RWPE1 (cell line): ENCODE measurements at places on chromosomes 7 and 10.

DNA sequence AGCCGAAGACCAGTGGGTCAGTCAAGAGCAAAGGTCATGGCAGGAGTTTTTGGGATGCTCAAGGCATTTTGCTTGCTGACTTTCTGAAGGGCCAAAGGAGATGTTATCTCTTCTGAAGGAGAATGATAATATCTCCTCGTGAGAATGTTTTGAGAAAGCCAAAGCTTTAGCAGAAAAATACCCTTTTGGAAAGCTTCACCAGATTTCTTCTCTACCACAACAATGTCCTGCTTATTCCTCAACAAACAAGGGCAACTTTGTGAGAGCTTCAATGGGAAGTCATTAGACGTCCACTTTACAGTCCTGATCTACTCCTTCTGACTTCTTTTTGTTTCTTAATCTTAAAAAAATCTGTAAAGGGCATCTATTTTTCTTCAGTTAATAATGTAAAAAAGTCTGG is 132.8 kb upstream of the DNAJB12 start:
- DNase-seq = no peak

- no peak for DNase-seq
Observed at GRCh38 chr7:36348256-36348655, 41.4 kb upstream of the ANLN start.

DNA sequence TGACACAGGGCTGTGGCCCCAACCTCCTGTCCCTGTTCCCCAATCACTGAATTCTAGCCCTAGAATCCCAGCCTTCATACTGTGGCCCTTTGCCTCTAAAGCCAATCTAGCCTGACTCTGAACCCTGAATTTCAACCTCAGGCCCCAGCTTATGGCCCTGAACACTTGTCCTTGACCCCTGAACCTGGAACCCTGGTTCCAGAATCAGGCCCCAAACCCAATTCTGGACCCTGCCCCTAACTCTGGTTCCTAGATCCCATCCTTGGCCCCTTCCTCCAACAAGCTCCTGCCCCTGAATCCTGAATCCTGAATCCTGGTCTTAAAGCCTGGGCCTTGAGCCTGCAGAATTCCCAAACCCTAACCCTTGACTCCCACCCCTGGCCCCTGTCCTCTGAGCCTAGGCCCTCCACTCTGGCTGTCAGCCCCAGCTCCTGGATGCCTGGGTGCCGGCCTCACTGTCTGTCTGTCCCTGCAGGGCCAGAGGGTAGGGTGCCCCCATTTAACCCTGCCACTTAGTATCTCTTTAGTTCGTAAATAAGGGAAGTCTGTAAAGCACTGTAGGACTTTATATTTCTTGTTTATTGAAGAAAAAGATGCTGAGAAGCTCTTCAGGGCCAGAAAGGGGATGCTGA is 1.3 kb downstream of the INPP5A start:
- no peak for DNase-seq

GRCh38 chr10:70144372-70145110 is 2.0 kb downstream of the TYSND1 start:
- DNase-seq = no peak

DNA sequence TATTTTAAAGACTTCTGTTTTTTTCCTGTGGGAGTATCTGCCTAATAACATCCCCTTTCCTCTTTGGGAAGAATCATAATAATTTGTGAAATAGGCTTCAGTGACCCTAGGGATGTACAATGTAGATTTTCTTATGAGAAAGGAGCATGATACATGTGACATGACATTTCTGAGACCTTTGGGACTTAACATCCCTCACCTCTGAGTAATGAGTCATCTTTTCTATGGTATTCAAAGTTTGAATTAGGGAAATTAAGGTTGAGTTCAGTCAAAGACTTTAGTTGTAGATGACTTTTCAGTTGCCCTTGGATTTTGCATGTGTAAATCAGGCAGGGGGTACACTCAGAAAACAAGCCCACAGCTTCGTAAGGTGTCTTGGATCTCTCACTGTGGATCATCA is 14.3 kb downstream of the GRK5 start:
- DNase-seq = no peak

- DNase-seq = no peak
Observed at GRCh38 chr10:3064423-3064822, 2.9 kb upstream of the PFKP start.
